MG63 (cell line): ENCODE measurements at places on chromosomes 3 and 15. TPM values are rescaled to one million over a fixed set of nuclear protein-coding genes. Genes with fewer than 3 reads are reported as not detected.

The IL12A gene
- 3.2 and 16.2 TPM in 2 replicates for total RNA-seq

The CACNA2D2 gene
- not detected in 2 replicates for total RNA-seq

The FSTL1 gene
- total RNA-seq = 642 and 656 TPM in 2 replicates

The HIGD1A gene
- total RNA-seq = 93.8 and 116 TPM in 2 replicates

The ECE2 gene
- not detected in 2 replicates for total RNA-seq

The RAD18 gene
- total RNA-seq = 8.5 and 11.0 TPM in 2 replicates

The PLSCR5 gene
- total RNA-seq = not detected in 2 replicates

The ARL14 gene
- not detected in 2 replicates for total RNA-seq

The CYP8B1 gene
- not detected in 2 replicates for total RNA-seq

The LRRC31 gene
- not detected in 2 replicates for total RNA-seq

The CCDC174 gene
- 3.0 and 10.7 TPM in 2 replicates for total RNA-seq
